ENCODE measurements at places on chromosomes 11 and 22. TPM values are rescaled to one million over a fixed set of nuclear protein-coding genes. Genes with fewer than 3 reads are reported as not detected.

The MOGAT2 gene
- total RNA-seq: not detected

The SCGB2A2 gene
- total RNA-seq: not detected

The OR52A1 gene
- total RNA-seq: not detected

The ARHGAP8 gene
- total RNA-seq: 1.6 TPM

The WBP2NL gene
- total RNA-seq: 0.50 TPM

GRCh38 chr22:32987081-32987631 is 71.0 kb downstream of the SYN3 start:
- no peak for DNase-seq
- no peaks in the 10 kb centered on the region for H3K36me3 ChIP-seq

GRCh38 chr11:19670030-19670791 is 42.4 kb upstream of the NAV2 start:
- H3K27me3 ChIP-seq: peaks cover 3% of the 10 kb centered on the region
- H3K4me3 ChIP-seq: no peak overlapping the region
- no peaks in the 10 kb centered on the region for H3K4me1 ChIP-seq
- no peak for DNase-seq
- H3K36me3 ChIP-seq: no peaks in the 10 kb centered on the region
- no peak overlapping the region for H3K27ac ChIP-seq

- H3K27ac ChIP-seq: no peak overlapping the region
- DNase-seq: no peak
- no peaks in the 10 kb centered on the region for H3K4me1 ChIP-seq
Observed at GRCh38 chr22:24699876-24700275, 74.6 kb downstream of the PIWIL3 start.

GRCh38 chr11:77873345-77873744 is 52.4 kb downstream of the AAMDC start:
- H3K27me3 ChIP-seq: no peaks in the 10 kb centered on the region
- no peak overlapping the region for H3K4me3 ChIP-seq
- peaks cover 15% of the 10 kb centered on the region for H3K36me3 ChIP-seq
- H3K4me1 ChIP-seq: no peaks in the 10 kb centered on the region
- no peak for DNase-seq

- H3K27me3 ChIP-seq: no peaks in the 10 kb centered on the region
- no peak overlapping the region for H3K4me3 ChIP-seq
- DNase-seq: no peak
- H3K27ac ChIP-seq: no peak overlapping the region
Observed at GRCh38 chr11:35290876-35291275, 128.5 kb downstream of the SLC1A2 start.

- H3K27ac ChIP-seq: no peak overlapping the region
- no peaks in the 10 kb centered on the region for H3K27me3 ChIP-seq
- no peak overlapping the region for H3K4me3 ChIP-seq
- no peak for DNase-seq
- peaks cover 58% of the 10 kb centered on the region for H3K4me1 ChIP-seq
Observed at GRCh38 chr11:58609723-58610122, 12.7 kb upstream of the CNTF start.

GRCh38 chr11:36057379-36058042 is 113.6 kb downstream of the LDLRAD3 start:
- no peaks in the 10 kb centered on the region for H3K4me1 ChIP-seq
- no peak for DNase-seq
- H3K27me3 ChIP-seq: peaks cover 9% of the 10 kb centered on the region
- no peak overlapping the region for H3K27ac ChIP-seq

DNA sequence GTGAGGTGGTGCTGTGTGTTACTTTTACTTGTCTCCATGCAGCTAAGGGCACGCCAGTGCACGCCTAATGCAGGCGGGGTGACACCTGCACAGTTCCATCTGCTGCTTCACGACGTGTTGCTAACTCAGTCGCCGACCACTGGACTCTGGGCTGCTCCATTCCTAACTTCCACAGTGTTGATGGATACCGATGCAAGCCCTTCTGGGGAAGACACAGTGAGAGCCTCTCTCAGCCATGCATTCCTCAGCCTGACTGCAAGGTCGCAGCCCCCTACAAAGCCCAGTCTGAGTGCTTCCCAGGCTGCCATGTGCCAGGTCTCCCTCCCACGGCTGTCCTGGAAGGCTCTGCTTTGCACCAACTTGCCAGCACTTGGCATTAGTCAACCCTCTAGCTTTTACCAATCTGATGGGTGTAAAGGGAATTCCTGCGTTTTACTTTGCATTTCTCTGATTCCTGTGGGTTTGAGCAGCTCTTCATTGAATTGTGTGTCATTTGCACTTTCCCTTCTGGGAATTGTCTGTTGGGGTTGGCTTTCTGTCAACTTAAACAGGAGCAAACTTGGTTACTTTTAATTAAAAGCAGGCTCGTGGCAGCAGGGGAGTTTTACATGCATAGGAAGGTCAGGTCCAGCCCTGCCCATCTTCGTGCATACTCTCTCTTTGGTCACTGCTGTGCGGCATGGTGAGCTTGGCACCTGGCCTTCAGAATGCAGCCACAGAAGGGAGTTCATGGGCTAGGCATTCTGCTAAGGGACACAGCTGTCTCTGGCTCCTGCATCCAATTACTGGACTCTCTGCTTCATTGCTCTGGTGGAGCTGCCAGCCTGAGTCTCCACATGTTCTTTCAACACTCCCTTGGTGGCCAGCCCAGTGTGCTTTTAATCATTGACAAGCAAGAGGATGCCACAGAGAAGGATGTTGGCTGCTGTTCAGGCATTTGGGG is 34.6 kb upstream of the SHANK2 start:
- H3K27me3 ChIP-seq: peaks cover 8% of the 10 kb centered on the region
- H3K36me3 ChIP-seq: no peaks in the 10 kb centered on the region

DNA sequence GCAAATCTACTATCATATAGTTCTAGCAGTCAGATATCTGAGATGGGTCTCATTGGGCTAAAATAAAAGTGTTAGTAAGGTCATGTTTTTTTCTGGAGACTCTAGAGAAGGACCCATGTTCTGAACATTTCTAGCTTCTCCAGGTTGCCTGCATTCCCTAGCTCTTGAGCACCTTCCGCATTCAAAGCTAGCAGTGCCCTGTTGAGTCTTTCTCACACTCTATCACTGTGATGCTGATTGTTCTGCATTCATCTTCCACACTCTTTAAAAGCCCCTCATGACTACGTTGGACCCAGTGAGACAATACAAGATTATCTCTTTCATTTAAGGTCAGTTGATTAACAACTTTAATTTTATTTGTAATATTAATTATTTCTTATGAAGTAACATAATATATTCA is 433.3 kb upstream of the CHORDC1 start:
- H3K36me3 ChIP-seq: no peaks in the 10 kb centered on the region
- no peaks in the 10 kb centered on the region for H3K4me1 ChIP-seq
- no peaks in the 10 kb centered on the region for H3K27me3 ChIP-seq
- no peak overlapping the region for H3K4me3 ChIP-seq
- DNase-seq: no peak
- H3K27ac ChIP-seq: no peak overlapping the region

DNA sequence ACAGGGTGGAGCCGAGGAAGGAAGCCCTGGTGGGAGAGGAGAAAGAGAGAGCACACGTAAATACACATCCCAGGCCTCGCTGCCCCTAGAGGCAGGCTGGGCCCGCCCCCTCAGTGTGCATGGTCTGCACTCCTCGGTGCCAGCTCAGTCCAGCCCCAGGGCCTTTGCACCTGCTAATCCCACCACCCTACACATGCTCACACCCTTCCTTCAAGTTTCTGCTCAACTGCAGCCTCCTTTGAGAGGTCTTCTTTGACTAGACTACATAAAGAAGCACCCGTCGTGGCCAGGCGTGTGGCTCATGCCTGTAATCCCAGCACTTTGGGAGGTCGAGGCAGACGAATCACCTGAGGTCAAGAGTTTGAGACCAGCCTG is 5.5 kb downstream of the IL2RB start:
- no peak overlapping the region for H3K4me3 ChIP-seq
- peaks cover 59% of the 10 kb centered on the region for H3K36me3 ChIP-seq
- DNase-seq: no peak

Measured in activated naive CD4-positive, alpha-beta T cell treated with anti-CD3 and anti-CD28 coated beads for 36 hours (primary cell).